ENCODE measurements at places on chromosomes 1 and 21. TPM values are rescaled to one million over a fixed set of nuclear protein-coding genes. Genes with fewer than 3 reads are reported as not detected.

TAS1R2 gene
- not detected for total RNA-seq

ERG gene
- total RNA-seq, result not detected

KISS1 gene
- not detected for total RNA-seq

DNA sequence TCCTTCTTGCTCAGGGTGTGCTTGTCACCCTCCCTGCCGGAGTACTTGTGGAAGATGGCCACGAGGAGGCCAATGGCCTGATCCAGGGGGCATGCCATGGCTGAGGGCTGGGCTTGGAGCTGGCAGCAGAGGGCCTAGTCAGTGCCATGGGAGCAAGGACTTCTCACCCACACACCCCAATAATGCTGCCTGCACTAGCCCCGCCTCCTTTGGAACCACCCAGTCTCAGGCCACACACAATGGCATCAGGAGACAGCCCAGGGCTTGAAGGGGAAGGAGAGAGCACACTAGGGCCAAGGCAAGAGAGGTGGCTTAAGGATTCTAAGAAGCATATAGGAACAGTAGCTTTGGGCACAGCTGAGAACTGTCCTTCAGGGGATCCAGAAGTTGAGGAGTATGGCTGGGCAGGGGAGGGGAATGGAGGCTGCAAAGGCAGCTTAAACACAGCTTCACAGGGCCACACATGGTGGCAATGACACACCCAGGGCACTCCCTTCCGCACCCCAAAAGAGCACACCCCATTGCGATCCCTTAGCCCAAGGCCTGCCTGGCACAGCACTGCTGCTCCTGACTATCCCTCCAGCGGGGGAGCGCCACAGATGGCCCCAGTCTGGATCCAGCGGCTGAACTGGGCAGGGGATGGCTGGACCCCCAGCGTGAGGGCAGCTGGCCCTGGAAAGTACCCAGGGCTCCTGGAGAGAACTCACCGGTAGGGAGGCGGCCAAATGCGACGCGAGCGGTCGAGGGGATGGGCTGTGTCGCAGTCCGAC is at the start of gene S100A6:
Gene S100A6, minus strand, starts transcription at position 750 of the 770 bp plus-strand sequence. Its CDS starts 652 bp downstream, at position 98.
- no peak for DNase-seq

DNA sequence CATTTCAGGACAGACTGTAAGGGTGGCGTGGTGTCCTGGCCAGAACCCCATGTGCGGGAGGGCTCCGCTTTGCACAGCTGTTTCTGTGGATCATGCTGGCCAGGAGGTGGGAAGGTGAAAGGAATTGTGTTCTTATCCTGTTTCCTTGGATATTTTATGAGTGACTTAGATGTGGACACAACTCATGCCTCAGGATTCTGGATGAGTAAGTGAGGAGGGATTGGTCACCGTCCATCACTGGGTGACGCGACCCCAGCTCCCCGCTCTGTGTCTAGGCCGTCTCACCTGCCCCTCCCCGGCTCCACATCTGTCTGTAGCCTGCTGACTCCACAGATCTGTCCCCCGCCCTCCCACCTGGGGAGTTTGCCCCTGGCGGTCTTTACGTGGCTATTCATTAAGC is 48.8 kb downstream of the PIK3CD start:
- DNase-seq, result no peak

DNA sequence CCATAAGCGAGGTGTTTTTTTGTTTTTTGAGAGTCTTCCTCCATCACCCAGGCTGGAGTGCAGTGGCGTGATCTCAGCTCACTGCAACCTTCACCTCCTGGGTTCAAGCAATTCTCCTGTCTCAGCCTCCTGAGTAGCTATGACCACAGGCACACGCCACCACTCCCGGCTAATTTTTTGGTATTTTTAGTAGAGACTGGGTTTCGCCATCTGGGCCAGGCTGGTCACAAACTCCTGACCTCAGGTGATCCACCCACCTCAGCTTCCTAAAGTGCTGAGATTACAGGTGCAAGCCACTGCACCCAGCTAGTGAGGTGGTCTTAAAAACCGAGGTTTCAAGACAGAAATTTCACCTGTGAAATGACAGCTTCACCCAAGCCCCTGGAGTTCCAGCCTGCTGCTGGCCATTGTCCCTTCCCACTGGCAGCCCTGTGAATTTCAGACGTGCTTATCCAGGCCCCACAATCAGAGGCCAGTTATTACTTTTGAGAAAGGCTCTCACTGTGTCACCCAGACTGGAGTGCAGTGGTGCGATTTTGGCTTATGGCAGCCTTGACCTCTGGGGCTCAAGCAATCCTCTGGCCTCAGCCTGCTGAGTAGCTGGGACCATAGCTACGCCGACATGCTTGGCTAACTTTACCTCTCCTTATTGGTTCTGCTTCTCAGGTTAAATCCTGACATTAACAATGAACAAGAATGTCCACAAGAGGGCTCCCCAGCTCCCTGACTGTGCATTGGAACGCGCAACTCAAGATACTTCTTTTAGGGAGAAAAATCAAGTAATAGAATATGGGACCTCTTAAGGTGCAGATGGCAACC is 19.4 kb downstream of the ENO1 start:
- peak; percentile 64 for DNase-seq

- DNase-seq, result no peak
Measured at GRCh38 chr1:209607795-209608178, 24.3 kb downstream of the CAMK1G start.

All from K562 (cell line).